ENCODE measurements at places on chromosomes 5 and 9.

DNA sequence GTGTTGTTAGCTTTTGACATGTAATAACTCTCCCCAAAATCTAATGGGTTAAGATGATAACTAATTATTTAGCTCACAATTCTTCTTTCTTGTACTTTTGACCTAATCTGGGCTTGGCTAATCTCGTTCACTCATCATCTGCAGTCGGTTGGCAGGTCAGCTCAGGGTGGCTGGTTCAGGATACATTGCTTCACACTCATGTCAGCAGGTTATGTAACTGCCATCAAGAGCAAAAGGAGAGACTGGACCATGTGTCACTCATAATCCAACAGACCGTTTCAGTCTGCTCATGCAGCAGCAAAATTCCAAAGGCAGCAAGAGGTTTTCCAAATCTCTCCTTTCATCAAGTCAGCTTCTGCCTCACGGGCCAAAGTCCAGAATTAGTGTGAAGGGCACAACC lies 998.4 kb upstream of the CTNND2 start:
- DNase-seq, result no peak

DNA sequence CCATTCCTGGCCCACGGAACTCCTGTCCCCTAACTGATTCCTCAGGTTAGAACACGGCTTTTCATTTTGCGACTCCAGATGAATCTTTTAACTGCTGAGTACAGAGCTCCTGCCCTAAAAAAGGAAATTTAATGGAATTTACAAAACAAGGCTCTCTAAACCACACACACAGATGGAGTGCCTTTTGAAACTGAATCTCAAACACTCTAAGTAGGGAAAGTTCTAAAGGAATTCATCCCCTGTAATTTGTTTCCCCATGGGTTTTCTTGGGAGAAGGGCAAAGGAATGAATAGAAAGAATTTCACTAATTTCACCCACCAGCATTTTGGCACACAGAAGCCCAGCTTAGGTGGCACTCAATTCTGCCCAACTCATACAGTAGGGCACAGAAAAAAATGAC lies 106.5 kb downstream of the THBS4 start:
- DNase-seq, result no peak

DNA sequence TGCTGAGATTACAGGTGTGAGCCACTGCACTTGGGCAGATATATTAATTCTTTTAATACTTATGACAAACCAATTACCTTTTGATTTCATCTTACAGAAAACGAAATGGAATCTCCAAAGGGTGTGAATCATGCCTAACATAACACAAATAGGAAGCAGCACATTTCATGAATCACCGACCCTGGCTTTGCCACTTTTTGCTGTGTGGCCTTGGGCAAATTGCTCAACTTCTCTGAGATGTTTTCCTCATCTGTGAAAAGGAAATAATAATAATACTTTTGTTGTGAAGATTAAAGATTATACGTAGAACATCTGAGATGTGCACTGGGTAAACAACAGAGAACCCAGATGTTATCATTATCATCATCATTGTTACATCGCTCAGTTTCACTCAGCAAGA lies 50.7 kb upstream of the FREM1 start:
- DNase-seq, result no peak

DNA sequence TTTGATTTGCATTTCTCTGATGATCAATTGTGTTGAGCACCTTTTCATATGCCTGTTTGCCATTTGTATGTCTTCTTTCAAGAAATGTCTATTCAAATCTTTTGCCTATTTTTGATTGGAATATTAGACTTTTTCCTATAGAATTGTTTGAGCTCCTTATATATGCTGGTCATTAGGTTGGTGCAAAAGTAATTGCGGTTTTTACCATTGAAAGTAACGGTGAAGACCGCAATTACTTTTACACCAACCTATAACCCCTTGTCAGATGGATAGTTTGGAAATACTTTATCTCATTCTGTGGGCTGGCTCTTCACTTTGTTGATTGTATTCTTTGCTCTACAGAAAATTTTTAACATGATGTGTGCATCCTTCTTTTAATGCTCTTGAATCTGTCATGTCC lies 113.2 kb upstream of the PRRC1 start:
- no peak for DNase-seq

DNA sequence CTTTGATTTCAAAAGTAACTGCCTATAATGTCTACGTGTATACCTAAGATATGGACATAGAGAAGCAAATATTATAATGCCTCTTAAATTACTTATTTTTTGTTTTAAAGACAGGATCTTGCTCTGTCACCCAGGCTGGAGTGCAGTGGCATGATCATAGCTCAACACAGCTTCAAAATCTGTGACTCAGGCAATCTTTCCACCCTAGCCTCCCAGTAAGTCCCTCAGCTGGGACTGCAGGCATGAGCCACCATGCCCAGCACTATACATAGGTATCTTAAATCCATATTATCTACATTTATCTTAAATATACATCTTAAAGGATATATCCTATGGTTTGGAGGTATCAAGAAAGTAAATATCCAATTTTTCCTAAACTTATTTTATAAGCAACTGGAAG lies 261.2 kb downstream of the ARL15 start:
- no peak for DNase-seq

DNA sequence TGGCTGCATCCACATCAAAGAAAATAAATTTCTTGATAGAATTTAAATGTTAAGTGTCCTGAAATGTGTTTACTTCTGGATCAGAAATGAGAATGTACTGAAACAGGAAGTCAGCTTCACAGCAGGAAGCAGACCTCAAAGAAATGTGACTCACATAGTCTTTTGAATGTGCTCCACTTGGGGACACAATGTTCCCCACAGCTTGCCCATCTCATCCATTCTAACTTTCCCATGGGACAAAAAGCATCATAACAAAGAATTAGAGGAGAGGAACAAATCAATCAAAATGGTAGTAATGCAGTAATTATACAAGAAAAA lies 85.7 kb downstream of the GRAMD2B start:
- DNase-seq, result peak; percentile 8

GRCh38 chr9:37987467-37987981 lies 81.5 kb downstream of the SHB start:
- no peak for DNase-seq

DNA sequence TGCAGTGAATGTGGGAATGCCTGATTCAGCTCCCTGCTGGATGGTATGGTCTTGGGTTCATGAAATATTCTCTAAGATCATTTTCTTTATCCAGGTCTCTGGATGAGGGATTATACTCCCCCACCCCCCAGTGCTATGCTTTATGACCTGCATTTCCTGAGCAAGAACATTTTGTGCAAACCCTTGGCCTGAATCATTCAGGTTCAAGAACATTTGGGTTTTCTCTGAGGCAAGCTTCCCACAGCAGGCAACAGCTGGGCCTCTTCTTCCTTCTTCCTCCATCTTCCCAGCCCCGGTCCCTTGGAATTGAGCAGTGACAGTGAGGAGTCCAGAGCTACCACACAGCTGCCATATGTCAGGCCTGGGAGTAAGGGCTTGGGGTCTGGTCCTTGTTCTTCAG lies 58.6 kb upstream of the TNFSF15 start:
- DNase-seq, result no peak

DNA sequence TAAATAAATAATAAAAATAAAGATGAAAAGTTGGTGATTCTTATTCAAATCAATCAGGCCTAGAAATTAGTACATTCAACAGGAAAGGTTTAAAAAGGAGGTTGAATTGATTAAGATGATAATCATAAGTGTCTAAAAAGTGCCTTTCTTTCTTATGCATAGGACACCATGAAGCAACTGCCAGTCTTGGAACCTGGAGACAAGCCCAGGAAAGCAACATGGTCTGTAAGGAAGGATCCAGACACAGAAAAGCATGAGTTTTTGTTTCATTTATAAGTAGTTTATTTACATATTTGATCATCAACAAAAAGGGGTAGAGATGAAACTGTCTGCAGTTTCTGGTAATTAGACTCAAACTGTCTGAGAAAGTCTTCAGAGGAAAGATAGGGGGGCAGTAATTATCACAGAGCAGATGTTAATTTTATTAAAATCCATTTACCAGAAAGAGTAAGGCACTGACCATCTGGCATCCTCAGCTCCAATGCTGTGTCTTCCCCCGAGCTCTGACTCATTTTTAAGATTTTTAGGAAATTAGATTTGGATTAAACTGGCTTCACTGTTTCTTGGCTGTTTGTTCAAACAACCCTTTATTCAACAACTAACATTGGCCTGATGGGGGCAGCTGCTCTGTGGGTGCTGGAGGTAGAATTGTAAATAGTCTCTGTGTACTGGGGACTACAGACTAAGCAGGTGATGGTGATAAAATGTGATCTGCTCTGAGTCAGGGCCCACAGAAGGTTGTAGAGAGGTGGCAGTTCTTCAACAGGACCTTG lies 2.7 kb downstream of the RABEPK start:
- no peak for DNase-seq

GRCh38 chr5:171365351-171365750 lies 22.3 kb upstream of the NPM1 start:
- peak; percentile 25 for DNase-seq

DNA sequence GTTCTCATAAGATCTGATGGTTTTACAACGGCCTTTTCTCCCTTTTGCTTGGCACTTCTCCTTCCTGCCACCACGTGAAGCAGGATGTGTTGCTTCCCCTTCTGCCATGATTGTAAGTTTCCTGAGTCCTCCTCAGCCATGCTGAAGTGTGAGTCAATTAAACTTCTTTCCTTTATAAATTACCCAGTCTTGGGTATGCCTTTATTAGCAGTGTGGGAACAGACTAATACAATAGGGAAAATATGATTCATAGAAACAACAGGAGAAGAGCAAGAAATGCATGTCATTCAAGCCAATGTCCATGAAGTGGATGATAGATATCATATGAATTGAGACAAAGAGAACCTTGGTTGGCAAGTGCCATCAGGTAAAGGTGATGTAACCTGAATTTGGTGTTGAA lies 128.3 kb upstream of the HAPLN1 start:
- no peak for DNase-seq

- DNase-seq, result no peak
Measured at GRCh38 chr9:129838707-129839259, 3.5 kb downstream of the USP20 start.

- DNase-seq, result no peak
Measured at GRCh38 chr5:109703166-109703565, 13.4 kb downstream of the MAN2A1 start.

DNA sequence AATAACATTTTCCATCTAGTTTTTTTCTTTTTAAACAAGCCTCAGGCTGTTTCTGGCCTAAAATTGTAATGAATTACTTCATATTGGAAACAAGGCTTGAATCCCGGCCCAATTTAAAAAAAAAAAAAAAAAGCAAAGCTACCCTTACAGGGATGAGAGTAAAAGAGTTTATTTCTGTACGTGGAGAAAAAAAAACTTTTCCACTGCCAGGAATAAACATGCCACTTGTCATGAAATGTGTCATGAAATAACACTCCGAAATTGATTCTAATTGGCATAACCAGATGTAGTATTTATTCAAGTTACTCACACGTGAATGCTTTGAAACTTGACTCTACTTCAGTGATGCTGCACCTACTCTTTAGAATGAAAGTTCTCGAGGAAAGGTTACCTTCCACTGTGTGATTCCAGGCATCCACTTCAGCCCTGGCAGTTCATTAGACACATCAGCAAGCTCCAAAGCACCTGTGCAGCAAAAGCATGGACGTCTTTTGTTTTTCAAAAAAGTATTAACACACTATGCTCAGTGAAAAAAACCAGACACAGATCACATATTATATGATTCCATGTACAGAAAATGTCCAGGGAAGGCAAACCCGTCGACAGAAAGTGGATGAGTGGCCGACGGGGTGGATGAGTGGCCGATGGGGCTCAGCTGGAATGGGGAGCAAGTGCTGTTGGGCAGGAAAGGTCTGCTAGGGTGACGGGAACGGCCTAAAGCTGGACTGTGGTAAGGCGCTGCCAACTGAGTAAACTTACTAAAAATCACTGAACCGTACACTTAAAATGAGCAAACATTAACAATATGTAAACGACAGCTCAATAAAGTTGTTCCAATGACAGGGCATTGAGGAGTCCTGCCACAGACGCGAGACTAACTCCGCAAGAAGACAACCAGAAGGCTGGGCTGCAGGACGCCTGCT lies 21.2 kb downstream of the NSUN2 start:
- DNase-seq, result no peak

- DNase-seq, result no peak
Measured at GRCh38 chr5:132368186-132368585, 1.3 kb upstream of the SLC22A5 start.

- DNase-seq, result no peak
Measured at GRCh38 chr5:159801303-159801702, 115.0 kb upstream of the ADRA1B start.

DNA sequence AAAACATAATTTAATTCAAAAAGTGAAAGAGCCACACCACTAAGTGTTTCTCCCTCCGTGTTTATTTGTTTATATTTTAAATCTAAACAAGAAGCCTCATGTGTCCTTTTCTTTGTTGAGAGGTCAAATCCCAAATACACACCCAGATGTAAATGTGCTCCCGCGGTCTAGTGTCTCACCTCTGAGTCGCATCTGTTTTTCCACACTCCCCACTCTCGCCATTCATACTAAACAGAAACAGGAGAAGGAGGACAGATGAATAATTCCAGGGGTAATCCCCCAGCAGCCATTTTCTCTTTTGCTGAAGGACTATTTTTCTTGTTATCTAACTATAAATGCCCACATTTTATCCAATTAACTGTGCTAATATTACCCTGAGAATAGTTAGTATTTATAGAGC lies 361.6 kb upstream of the RIOK2 start:
- no peak for DNase-seq

DNA sequence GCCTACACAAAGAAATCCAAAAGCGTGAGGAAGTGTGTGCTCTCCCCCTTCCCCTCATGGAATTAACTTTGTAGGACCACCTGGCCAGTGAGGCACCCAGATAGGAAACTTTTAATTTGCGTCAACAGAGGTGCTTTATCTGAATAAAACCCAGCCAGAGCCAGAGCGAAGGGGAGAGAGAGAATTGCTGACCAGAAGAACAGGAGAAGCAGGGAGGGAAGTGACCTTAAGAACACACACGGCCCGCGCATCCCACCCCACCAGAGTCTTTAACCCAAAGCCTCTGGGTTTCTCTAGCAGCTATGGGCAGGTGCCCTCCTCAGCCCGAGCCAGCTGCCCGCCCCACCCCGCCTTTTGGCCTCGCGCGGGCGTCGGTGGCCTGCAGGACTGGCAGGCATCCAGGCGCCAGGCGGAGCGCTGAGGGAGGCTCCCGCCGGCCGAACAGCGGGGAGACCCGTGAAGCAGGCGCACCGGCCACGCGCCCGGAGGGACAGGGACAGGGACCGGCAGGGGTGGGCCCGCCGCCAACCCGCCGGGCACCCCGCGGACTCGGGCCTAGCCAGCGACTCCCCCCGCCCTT lies 580 bp downstream of the ERAP1 start:
- peak; percentile 77 for DNase-seq
